ENCODE measurements at places on chromosomes 1 and 21.

GRCh38 chr1:77686796-77687518 is 4.5 kb upstream of the ZZZ3 start:
- DNase-seq, result no peak

DNA sequence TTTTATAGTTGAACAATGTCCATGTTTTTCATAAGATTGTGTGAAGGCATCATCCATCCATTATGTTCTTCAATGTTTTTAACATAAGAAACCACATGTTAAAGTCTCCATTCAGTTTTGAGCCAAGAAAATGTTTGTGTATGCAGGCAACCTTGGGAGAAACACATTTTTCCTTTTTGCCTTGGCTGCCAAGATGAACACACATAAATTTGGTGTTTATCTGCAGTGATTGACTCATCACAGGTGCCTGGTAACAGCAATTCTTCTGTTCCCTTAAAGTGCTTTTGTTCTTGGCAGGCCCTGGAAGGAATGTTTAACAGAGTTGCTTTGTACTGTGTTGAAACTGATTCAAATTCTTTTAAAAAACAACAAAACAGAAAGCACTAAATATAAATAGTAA is 709.9 kb upstream of the ADGRL4 start:
- DNase-seq, result peak; percentile 0

- no peak for DNase-seq
Observed at GRCh38 chr21:29867796-29868195, 72.0 kb downstream of the GRIK1 start.

GRCh38 chr21:45050797-45051489 is 23.4 kb upstream of the ADARB1 start:
- peak; percentile 78 for DNase-seq

GRCh38 chr1:219433001-219433400 is 179.9 kb downstream of the ZC3H11B start:
- DNase-seq, result no peak
